Progenitor cell of endocrine pancreas (in vitro differentiated cells): ENCODE measurements at places on chromosomes 7 and 10.

DNA sequence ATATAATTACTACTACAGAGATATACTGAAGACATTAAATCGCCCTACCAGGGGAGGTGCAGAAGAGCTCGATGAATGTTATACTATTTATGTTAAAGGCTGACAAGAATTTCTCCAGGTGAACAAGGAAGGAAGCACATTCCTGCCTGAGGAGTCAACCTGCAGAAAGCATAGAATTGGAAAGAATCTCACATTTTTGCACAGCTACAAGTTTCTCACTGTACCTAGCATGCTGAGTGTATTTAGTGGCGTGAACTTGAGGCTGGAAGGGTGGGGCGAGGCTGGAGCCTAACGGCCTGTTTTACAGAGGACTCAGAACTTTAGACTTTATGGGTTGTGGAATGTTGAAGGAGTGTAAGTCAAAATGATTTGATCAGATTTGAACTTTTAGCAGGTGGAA lies 373.6 kb upstream of the LRGUK start:
- no peak for DNase-seq

- DNase-seq: no peak
Observed at GRCh38 chr10:119246862-119247549, 39.6 kb downstream of the GRK5 start.

GRCh38 chr7:80699045-80699638 lies 60.7 kb downstream of the CD36 start:
- DNase-seq: no peak

- DNase-seq: no peak
Observed at GRCh38 chr7:156578978-156579430, 61.6 kb upstream of the RNF32 start.

DNA sequence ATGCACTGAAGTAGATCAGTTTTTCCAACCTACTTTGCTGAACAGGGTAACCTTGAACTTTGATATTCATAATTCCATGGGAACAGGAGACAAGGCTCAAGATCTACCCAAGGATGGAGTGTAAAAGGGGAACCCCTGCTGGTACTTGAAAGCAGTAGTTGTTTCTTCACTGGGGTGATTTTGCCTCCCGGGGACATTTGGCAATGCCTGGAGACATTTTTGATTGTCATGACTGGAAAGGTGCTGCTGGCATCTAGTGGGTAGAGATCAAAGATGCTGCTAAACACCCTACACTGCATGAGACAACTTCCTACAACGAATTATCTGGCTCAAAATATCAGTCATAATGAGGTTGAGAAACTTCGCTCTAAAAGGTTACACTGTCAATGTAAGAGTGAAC lies 214.8 kb upstream of the CTBP2 start:
- no peak for DNase-seq

GRCh38 chr10:71283876-71284275 lies 35.2 kb upstream of the SLC29A3 start:
- no peak for DNase-seq

DNA sequence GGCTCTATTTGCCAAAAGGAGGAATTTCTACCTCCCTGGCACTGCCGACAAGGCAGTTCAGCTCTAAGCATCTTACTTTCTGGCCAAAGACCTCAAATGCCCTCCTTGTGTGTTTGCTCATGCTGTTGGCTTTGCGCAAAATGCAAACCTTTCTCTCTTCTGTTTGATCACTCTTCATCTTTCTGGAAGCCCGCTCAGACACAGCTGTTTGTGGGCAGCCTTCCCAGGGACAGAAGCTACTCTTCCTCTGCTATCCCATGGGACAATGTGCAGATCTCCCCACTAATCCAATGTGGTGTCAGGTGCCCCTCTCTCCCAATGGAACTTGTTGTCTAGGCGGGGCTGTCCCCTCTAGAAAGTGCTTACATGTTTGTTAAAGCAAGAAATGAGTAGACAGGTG lies 278.7 kb downstream of the CCSER2 start:
- DNase-seq: no peak

- DNase-seq: no peak
Observed at GRCh38 chr10:44468965-44469364, 84.1 kb upstream of the CXCL12 start.
